Spleen (tissue), 13 donors: ENCODE measurements at places on chromosomes 2 and 18. TPM values are rescaled to one million over a fixed set of nuclear protein-coding genes. Genes with fewer than 3 reads are reported as not detected.
A peak's percentile ranks its signal among the peaks of the same experiment; 100 is the strongest.

Gene IL36G
- not detected for polyA plus RNA-seq

- H3K27me3 ChIP-seq = no peaks in the 10 kb centered on the region
- H3K27ac ChIP-seq = no peak overlapping the region
- H3K36me3 ChIP-seq = peaks cover 100% of the 10 kb centered on the region
- no peak for DNase-seq
- no peak overlapping the region for H3K4me3 ChIP-seq
These were observed 26.1 kb upstream of the ERCC3 start for GRCh38 chr2:127320067-127320466.

DNA sequence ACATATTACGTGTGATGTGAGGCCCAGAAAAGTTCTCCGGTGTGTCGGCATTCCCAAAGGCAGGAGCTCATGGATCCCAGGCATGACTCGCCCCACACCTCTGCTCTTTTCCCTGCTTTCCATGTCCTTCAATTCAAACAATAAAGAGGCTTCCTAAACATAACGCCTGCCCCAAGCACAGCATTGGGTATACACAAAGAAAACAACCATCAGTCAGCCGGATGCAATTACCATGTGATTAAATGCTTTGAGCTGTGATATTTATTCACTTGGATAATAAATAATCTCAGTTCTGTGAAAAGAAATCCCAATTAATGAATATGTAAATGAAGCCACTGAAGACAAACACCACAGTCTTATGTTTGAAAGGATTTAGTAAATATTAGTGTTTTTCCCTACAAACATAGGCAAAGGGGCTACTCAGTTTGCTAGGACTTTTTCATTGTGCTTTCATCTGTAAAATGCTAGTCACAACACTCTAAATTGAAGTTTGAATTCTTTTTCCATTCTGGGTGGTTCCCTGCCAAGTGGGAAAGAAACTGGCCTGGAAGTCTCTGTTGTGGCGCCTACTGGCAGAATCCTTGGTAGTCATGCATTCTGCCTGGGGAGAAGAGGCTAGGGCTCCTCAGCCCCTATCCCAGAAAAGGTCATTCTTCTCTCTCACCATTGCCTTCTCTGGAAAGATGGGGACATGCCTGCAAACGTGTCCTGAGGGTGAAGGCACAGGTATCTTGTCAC lies 144.7 kb downstream of the COL6A3 start:
- no peak for DNase-seq
- no peaks in the 10 kb centered on the region for H3K36me3 ChIP-seq
- no peak overlapping the region for H3K4me3 ChIP-seq
- no peaks in the 10 kb centered on the region for H3K4me1 ChIP-seq

- no peaks in the 10 kb centered on the region for H3K4me1 ChIP-seq
- H3K27me3 ChIP-seq = no peaks in the 10 kb centered on the region
- H3K36me3 ChIP-seq = no peaks in the 10 kb centered on the region
- no peak for DNase-seq
- no peak overlapping the region for H3K4me3 ChIP-seq
These were observed 352.6 kb upstream of the POU3F3 start for GRCh38 chr2:104501342-104501741.

DNA sequence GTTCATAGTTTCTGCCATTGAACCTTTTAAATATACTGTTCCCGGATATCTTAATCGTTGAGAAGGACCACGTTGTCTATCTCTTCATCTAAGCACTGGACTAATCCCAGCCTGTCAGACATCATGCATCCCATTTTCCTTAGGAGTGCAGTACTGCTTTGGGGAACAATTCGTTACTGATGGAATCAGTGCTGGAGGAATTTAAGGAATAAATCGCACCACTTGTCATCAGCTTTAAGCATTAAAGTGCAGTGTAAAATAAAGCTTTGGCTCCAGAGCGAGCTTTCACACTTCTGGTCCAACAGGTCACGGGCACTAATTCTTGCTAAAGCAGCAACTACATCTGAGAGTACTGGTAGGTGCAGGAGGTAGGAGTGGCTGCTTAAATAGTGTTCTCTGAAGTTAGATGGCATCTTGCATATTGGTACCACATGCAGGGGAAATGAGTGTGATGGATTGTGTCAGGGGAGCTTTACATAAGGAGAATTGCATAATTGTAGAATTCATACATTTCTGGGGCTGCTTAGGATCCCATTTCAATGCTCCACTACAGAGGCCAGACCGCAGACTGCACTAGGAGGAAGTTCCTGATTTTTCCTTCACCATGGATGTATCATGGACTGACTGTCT lies 105.7 kb upstream of the RASGRP3 start:
- no peaks in the 10 kb centered on the region for H3K36me3 ChIP-seq
- peaks cover 5% of the 10 kb centered on the region for H3K4me1 ChIP-seq
- no peak overlapping the region for H3K4me3 ChIP-seq
- H3K27ac ChIP-seq = no peak overlapping the region

- peak; percentile 41 for DNase-seq
- no peak overlapping the region for H3K27ac ChIP-seq
- H3K4me1 ChIP-seq = no peaks in the 10 kb centered on the region
- H3K36me3 ChIP-seq = no peaks in the 10 kb centered on the region
- H3K27me3 ChIP-seq = no peaks in the 10 kb centered on the region
These were observed 29.6 kb upstream of the RPL31 start for GRCh38 chr2:100972452-100972851.

Gene TPO
- 24.2 TPM for polyA plus RNA-seq

Gene GEN1
- polyA plus RNA-seq = 6.0 TPM

GRCh38 chr18:47683774-47684173 lies 246.7 kb downstream of the SMAD2 start:
- no peak for DNase-seq
- H3K36me3 ChIP-seq = no peaks in the 10 kb centered on the region
- no peak overlapping the region for H3K4me3 ChIP-seq

GRCh38 chr18:54692463-54692862 lies 101.4 kb downstream of the DYNAP start:
- H3K27me3 ChIP-seq = no peaks in the 10 kb centered on the region
- H3K4me3 ChIP-seq = no peak overlapping the region
- DNase-seq = no peak
- no peaks in the 10 kb centered on the region for H3K36me3 ChIP-seq
- no peaks in the 10 kb centered on the region for H3K4me1 ChIP-seq
- no peak overlapping the region for H3K27ac ChIP-seq

GRCh38 chr18:39350945-39351344 lies 1785.3 kb upstream of the CELF4 start:
- no peaks in the 10 kb centered on the region for H3K36me3 ChIP-seq
- H3K27me3 ChIP-seq = no peaks in the 10 kb centered on the region
- no peak overlapping the region for H3K4me3 ChIP-seq
- H3K4me1 ChIP-seq = no peaks in the 10 kb centered on the region

DNA sequence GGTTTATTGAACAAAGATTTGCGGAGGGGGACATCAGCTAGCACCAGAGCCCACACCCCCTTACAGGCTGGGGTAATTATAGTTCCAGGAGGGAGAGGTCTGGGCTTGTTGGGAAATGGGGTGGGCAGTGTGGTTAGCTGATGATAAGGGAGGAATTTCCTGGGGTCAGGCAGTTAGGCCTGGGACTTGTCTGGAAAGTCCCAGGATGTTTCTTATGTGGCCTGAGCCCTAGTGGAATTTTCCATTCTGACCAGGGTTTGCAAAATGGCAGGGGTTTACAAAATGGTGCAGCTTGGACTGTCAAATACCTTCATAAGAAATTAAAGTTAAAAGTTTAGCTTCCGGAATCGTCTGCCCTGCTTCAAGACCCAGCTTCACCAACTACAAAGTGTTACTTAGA lies 199.1 kb downstream of the FBXO15 start:
- H3K36me3 ChIP-seq = no peaks in the 10 kb centered on the region
- no peak for DNase-seq
- no peak overlapping the region for H3K27ac ChIP-seq
- no peaks in the 10 kb centered on the region for H3K4me1 ChIP-seq
- H3K27me3 ChIP-seq = no peaks in the 10 kb centered on the region

Gene KLHL41
- 0.67 TPM for polyA plus RNA-seq

Gene RAD51AP2
- not detected for polyA plus RNA-seq

- no peaks in the 10 kb centered on the region for H3K4me1 ChIP-seq
- DNase-seq = no peak
- no peak overlapping the region for H3K4me3 ChIP-seq
- no peak overlapping the region for H3K27ac ChIP-seq
These were observed 100.1 kb downstream of the WDPCP start for GRCh38 chr2:63488118-63488713.

- DNase-seq = no peak
- H3K4me3 ChIP-seq = no peak overlapping the region
- H3K36me3 ChIP-seq = no peaks in the 10 kb centered on the region
- no peaks in the 10 kb centered on the region for H3K27me3 ChIP-seq
- peaks cover 5% of the 10 kb centered on the region for H3K4me1 ChIP-seq
These were observed 139.9 kb upstream of the ZEB2 start for GRCh38 chr2:144659731-144660275.

GRCh38 chr2:229564300-229564907 lies 150.0 kb downstream of the DNER start:
- H3K27ac ChIP-seq = no peak overlapping the region
- no peak for DNase-seq
- H3K36me3 ChIP-seq = no peaks in the 10 kb centered on the region
- H3K4me3 ChIP-seq = no peak overlapping the region
- H3K4me1 ChIP-seq = no peaks in the 10 kb centered on the region

Gene DUSP2
- 60.8 TPM for polyA plus RNA-seq

Gene MC4R
- polyA plus RNA-seq = 0.04 TPM

Gene PRKAG3
- not detected for polyA plus RNA-seq

Gene KIAA2012
- not detected for polyA plus RNA-seq

DNA sequence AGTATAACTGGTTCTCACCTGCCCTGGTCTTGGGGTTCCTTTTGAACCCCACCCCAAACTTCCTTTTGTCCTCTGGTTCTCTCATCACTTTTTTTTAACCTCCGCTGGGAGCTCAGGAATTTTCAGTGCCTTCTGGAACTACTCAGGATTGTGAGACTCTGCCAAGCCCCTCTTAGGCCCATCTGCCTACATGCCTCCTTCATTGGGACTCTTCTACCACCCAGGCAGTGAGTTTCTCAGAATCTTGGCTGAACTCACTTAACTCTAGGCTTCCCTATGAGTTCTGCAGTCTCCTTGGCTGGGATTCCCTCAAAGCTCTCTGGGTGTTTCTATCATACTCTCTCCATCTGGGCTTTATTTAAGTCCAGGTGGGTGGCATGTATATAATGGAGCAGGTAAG lies 86.3 kb downstream of the MDH1 start:
- DNase-seq = no peak
- no peaks in the 10 kb centered on the region for H3K27me3 ChIP-seq
- no peaks in the 10 kb centered on the region for H3K36me3 ChIP-seq
- no peak overlapping the region for H3K4me3 ChIP-seq
- H3K4me1 ChIP-seq = no peaks in the 10 kb centered on the region
- no peak overlapping the region for H3K27ac ChIP-seq

- peak overlapping the region; percentile 84 for H3K4me3 ChIP-seq
- DNase-seq = no peak
- peaks cover 18% of the 10 kb centered on the region for H3K4me1 ChIP-seq
- no peaks in the 10 kb centered on the region for H3K36me3 ChIP-seq
- H3K27me3 ChIP-seq = no peaks in the 10 kb centered on the region
These were observed 283 bp upstream of the RBBP8 start for GRCh38 chr18:22932885-22933205.

GRCh38 chr2:181231151-181231550 lies 226.0 kb upstream of the ITGA4 start:
- DNase-seq = no peak
- H3K4me1 ChIP-seq = no peaks in the 10 kb centered on the region
- no peaks in the 10 kb centered on the region for H3K27me3 ChIP-seq
- no peaks in the 10 kb centered on the region for H3K36me3 ChIP-seq

DNA sequence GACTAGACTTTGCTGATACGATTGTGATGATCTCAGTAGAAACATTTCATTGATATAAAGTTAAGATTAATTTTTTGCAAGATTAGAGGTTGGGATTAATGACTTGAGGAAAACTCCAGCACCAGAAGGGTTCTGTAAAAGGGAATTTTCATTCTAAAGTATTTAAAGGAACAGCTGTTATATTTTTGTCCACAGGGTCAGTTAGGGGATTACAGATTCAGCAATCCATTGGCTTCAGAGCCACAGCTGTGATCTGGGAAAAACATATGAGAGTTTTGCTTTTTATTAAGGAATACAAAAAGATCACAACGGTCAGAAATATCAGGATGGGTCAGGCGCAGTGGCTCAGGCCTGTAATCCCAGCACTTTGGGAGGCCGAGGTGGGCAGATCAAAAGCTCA lies 19.6 kb upstream of the REV1 start:
- H3K27me3 ChIP-seq = no peaks in the 10 kb centered on the region
- H3K27ac ChIP-seq = no peak overlapping the region
- H3K4me3 ChIP-seq = no peak overlapping the region
- H3K4me1 ChIP-seq = no peaks in the 10 kb centered on the region
- H3K36me3 ChIP-seq = no peaks in the 10 kb centered on the region

DNA sequence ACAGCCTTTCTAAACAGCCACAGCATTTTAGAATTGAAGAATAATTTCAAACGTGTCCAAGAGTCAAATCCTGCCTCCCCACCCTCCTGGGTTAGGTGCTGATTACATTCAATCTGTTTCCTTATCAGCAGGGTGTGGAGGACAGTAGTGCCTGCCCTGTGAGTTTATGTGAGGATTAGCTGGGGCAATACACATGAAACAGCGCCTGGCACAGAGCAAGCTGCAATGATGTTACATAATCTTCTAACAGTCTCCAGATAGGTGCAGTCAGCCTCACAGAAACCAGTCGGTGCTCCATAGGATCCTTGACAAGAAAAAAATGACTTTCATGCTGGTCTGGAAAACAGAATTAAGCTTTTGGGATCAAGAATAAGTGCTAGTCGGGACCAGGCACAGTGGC lies 91.7 kb upstream of the ITGA6 start:
- H3K4me1 ChIP-seq = peaks cover 5% of the 10 kb centered on the region
- no peak overlapping the region for H3K27ac ChIP-seq
- no peak overlapping the region for H3K4me3 ChIP-seq
- no peaks in the 10 kb centered on the region for H3K36me3 ChIP-seq
- DNase-seq = no peak

DNA sequence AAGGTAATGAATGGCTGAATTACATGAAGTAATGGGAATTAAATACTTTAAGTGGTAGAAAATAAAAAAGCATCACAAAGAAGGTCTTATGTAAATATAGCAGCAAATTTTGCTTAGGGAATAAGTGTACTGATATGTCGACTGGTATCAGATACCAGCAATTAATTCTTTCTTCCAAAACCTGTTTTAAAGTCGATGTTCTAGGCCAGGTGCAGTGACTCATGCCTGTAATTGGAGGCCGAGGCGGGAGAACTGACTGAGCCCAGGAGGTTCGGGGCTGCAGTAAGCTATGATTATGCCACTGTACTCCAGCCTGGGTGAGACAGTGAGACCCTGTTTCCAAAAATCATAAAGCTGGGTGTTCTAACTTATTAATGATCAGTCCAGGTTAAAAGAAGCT lies 30.3 kb downstream of the SP3 start:
- peaks cover 32% of the 10 kb centered on the region for H3K36me3 ChIP-seq
- H3K27ac ChIP-seq = no peak overlapping the region
- DNase-seq = no peak
- peaks cover 55% of the 10 kb centered on the region for H3K4me1 ChIP-seq
- no peak overlapping the region for H3K4me3 ChIP-seq
- H3K27me3 ChIP-seq = no peaks in the 10 kb centered on the region

Gene CRYBA2
- not detected for polyA plus RNA-seq
